ENCODE measurements at places on chromosomes 5 and 9.

- no peak for DNase-seq
These were observed 92.1 kb downstream of the PBX3 start for GRCh38 chr9:125839317-125839716.

- no peak for DNase-seq
These were observed 990.8 kb upstream of the EDIL3 start for GRCh38 chr5:85375525-85375924.

GRCh38 chr5:74848553-74849025, 17.6 kb downstream of the FAM169A start:
- DNase-seq = no peak

- peak; percentile 22 for DNase-seq
These were observed 6.7 kb upstream of the TMEM141 start for GRCh38 chr9:136784249-136784996.

DNA sequence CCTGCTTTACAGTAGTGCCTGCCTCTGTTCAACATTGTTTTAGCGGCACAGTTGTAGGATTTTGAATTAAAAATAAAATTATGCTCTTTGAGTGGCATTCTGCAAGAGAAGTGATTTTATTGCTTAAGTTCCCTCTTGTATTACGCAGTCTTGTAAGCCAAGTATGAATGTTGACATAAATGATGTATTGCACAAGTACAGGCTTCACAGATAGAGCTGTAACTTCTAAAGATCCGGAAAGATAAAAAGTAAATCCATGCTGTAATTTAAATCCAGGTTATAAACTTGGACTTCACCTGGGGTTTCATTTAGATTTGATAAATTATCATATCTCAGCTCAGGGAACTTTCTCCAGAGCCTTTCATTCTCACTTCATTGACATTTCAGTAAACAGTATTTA, 1114.7 kb downstream of the PTPRD start:
- DNase-seq = no peak

DNA sequence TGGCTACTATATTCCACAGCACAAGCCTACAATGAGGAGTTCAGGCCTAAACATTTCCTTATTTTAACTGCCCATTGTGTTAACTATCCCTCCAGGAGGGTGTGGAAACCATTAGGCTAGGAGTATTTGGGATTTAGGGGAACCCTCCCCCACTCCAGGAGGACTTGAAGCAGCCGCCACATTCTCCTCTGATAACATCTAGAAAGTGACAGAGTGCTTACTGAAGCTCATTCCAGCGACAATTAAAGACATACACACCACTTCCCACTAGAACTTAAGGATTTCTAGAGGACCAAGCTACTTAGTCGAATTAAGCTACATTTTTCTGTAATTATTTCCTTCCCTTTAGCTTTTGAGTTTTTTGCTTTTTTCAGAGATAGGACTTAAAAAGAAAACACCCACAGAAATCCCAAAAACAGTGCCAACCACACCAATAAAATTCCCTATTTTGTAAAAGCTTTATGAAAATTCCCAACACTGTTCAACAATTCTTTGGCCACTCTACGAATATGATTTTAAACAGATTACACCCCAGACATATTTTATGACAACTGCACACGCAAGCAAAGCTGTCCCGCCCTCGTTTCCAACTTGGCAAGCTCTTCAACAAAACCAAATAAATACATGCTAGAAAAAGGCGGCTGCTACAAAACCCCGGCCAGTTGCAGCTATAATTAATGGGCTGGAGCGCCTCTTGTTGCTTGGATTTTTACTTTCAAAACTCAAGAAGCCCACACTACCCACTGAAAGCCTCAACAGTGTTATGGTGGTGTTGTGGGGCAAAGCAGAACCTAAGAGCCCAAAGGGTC, 4.5 kb downstream of the ROR2 start:
- DNase-seq = peak; percentile 23

DNA sequence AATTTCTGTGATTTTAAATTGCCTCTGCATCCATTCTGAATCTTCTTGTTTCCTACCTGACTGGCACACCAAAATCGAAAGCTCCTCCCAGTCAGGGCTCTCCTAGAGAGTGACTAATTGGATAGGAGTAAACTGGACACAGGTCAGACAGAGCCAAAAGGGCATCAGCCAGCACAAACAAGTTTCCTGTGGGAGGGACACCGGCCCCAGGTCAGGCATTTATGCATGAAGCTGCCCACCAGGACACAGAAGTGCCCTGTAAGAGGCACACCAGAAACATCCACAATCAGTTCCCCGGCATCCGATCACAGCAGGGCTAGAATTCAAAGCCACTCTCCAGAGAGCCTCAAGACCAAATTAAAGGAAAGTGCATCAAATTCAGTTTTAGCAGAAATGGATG, 78.4 kb downstream of the SFXN1 start:
- no peak for DNase-seq

GRCh38 chr9:72360324-72360723, 4.7 kb downstream of the ZFAND5 start:
- DNase-seq = no peak

GRCh38 chr5:16740066-16740810, 123.4 kb upstream of the RETREG1 start:
- no peak for DNase-seq

DNA sequence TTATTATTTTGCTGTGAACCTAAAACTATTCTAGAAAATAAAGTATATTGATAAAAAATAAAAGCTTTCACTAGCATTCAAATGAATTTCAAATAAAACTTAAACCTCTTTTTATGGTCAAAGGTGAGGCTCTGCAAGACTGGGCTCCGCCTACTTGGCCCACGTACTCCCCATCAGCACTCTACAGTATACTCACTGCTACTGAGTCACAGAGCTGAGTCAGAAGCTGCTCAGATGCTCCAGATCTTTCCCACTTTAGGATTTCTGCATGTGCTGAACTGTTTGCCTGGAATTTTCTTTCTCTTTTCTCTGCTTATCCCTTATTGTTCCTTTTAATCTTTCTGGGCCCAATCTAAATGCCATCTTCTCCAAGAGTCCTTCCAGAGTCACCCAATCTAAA, 331.9 kb upstream of the CCNG1 start:
- DNase-seq = no peak

DNA sequence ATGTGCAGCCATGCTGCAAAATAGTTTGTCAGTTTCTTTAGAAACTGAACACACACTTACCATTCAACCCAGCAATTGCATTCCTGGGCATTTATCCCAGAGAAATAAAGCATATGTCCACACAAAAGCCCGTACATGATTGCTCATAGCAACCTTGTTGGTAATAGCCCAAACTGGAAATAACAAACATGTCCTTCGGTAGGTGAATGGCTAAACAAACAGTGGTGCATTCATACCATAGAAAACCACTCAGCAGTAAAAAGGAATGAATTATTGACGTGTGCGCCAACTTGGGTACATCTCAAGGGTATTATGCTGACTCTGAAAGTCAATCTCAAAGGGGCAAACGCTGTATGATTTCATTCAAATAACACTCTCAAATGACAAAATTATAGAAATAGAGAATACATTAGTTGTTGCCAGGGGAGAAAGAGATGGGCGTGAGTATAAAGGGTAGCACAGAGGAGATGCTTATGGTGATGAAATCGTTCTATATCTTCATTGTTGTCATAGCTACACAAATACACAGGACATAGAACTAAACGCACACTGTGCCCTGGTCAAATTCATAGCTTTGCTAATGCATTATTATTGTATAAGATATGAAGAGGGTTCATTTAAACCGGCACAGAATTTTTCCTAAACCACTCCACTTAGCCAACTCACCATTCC, 58.2 kb downstream of the DRD1 start:
- DNase-seq = no peak

- DNase-seq = no peak
These were observed 267.0 kb downstream of the EBF1 start for GRCh38 chr5:158832731-158833130.

DNA sequence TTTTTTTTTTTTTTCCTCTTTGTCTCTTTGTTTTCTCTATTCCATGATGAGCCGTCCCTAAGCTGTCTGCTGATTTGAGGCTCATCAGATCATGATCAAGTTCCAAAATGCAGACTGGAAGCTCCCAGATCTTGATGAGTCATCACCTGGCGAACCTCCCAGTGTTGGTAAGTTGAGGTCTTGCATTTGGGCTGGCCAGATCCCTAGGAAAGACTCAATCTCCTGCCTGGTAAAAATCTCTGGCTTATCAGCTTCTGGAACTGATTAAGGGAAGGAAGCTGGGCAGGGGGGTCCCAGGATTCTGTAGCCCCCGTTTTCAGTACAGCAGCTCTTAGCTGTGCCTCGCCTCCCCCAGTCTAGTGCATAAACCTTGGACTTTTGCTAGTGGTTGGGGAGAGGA, 69.0 kb downstream of the TSPAN17 start:
- peak; percentile 76 for DNase-seq

DNA sequence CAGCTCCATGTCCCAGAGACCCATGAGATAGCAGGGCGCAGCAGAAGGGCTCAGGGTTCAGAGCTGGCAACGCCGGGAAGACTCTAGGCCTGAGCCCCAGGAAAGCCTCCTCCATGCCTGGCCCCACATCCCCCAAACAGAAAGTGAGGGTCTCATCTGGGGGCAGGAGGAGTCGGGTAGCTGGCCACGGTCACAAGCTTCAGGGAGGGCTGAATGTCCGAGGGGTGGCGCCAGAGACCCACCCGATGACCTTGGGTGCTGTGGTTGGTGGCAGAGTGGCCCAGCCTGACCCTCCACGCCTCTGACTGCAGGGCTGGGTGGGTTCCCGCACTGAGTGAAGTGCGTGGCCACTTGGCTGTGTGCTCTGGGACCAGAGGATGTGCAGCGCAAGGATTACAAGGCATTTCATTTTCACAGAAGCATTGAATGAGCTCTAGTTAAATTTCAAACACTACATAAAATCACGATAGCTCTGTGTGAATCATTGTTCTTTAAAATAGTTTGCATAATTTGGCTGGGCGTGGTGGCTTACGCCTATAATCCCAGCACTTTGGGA, 3.0 kb downstream of the C8G start:
- no peak for DNase-seq

GRCh38 chr9:73089304-73089985, 62.2 kb upstream of the ANXA1 start:
- DNase-seq = no peak

- DNase-seq = no peak
These were observed 1.2 kb downstream of the LCN15 start for GRCh38 chr9:136762915-136763648.

DNA sequence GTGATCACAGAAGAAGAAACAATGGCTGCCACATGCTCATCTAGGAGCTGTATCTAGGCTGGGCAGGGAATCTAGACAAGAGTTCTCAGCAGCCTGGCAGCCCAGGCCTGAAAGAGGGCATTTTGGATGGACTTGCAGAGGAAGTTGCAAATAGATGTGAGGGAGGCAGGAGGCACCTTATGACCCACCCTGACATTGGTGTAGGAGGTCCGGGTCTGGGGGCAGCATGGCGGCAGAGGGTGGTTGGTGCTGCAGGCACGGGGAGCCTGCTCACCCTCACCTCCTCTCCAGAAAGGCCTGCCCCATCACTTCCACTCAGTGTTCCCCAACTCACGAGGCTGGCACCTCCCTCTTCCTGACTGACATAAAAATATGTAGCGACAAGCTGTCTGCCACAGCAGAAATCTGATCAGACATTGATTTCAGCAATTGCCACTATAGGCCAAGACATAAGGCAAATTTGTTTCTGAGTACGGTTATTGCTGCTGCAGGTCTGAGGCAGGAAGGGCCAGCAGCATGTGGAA, 217.6 kb downstream of the PBX3 start:
- no peak for DNase-seq

DNA sequence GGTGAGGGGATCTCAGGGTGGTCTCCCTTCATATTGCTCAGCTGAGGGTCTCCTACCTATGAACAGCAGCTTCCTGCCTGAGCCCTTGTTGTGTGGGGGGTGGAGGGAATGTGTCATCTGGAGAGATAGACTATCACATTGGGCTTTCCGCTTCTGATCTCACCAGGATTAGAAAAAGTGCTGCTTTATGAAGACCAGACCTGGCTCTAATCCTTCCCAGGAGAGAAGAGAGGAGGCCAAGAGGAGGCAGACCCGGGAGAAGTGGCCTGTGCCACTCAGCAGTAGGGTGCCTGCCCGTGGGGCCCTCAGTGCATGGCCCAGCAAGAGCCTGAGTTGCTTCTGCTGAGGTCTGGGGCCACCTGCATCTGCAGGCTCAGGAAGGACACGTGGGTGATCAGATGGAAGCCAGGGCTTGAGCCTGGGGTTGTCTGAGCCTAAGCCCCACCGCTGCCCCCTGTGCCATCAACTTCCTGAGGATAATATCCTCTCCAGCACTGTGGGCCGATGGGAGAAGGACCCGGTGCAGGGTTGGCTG, 22.1 kb upstream of the COL5A1 start:
- DNase-seq = no peak

- DNase-seq = no peak
These were observed 3.3 kb downstream of the ALDH1B1 start for GRCh38 chr9:38395653-38396370.

- no peak for DNase-seq
These were observed 13.6 kb downstream of the OTULINL start for GRCh38 chr5:14595189-14595588.

GRCh38 chr9:125125523-125125922, 17.8 kb downstream of the SCAI start:
- DNase-seq = no peak

DNA sequence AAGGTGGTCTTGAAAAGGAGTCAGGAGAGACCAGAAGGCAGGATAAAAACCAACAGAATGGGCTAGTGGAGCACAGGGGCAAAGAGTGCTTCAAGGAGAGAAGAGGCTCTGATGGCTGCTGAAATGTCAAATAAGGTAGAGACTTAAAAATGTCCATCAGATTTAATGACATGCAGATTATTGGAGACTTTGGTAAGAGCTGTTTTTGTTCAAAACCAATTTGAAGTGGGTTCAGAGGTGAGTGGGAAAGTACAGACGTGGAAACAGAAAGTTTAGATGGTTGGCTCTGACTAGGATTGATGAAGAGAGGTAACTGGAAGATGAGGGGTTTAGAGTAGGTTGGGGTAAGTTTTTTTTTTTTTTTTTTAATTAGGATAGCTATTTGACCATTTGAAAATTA, 14.1 kb downstream of the SLC25A46 start:
- DNase-seq = no peak

DNA sequence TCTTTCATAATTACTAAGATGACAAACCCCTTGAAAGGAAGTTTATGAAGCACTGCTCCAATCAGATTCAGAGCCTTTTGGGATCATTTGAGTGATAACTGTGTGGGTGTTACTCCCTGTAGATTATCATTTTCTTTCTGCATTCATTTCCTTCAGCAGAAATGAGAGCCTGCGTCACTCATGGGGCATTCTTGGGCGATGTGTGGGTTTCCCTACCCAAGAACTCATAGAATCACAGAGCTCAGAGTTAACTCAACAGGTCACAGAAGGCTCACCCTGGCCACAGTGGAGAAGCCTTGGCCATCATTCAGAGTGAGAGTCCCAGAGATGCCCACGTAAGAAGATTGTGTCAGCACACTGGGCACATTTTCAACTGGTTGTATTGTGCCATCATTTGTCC, 401.9 kb downstream of the TLE4 start:
- no peak for DNase-seq

DNA sequence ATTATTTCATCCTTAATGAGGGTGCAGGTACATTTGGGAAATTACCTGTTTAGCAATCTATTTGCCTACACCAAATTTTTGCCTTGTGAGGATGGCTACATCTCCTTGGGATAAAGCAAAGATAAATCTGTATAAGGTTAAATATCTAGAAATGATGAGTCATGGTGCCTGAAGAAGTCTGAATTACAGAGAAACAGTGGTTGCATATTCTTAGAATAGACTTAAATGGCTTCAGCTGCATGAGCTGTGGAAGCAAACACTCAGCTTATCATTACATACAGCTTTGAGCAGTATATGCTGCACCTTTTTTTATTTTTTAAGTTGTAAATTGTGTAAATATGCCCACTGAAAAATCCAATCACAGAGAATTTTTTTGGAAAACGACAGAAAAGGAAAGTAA, 153.5 kb downstream of the RAPGEF6 start:
- DNase-seq = no peak

All from HCEC 1CT (cell line).